ENCODE measurements at places on chromosomes 12 and 14. TPM values are rescaled to one million over a fixed set of nuclear protein-coding genes. Genes with fewer than 3 reads are reported as not detected.

Gene RASSF8
- 2.1 TPM for total RNA-seq

Gene SLC17A8
- total RNA-seq: not detected

Gene RPGRIP1
- total RNA-seq: not detected

- H3K4me1 ChIP-seq: no peaks in the 10 kb centered on the region
- H3K27ac ChIP-seq: no peak overlapping the region
- peaks cover 2% of the 10 kb centered on the region for H3K36me3 ChIP-seq
- no peak for DNase-seq
- no peaks in the 10 kb centered on the region for H3K27me3 ChIP-seq
Measured at GRCh38 chr12:37547611-37548010, 769.0 kb upstream of the ALG10B start.

DNA sequence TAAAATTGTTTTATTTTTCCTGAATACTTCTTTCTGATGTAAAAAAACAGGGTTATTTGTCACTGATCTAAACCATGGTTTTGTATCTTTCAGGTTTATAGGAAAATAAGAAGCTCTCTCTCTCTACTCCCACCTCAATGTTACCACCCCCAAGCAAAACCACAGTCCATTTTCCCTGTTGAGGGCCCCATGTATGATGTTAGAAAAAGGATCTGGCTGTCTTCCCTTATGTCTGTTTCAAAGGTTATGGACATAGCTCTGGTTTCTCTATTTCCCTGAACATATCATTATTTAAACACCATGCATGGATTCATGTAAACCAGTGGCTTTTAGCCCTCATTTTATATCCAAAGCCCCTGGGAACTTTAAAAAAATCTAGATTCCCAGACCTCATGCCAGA lies 649.0 kb upstream of the TBX3 start:
- H3K27ac ChIP-seq: no peak overlapping the region
- no peaks in the 10 kb centered on the region for H3K27me3 ChIP-seq
- DNase-seq: no peak
- no peak overlapping the region for H3K4me3 ChIP-seq
- H3K36me3 ChIP-seq: no peaks in the 10 kb centered on the region

DNA sequence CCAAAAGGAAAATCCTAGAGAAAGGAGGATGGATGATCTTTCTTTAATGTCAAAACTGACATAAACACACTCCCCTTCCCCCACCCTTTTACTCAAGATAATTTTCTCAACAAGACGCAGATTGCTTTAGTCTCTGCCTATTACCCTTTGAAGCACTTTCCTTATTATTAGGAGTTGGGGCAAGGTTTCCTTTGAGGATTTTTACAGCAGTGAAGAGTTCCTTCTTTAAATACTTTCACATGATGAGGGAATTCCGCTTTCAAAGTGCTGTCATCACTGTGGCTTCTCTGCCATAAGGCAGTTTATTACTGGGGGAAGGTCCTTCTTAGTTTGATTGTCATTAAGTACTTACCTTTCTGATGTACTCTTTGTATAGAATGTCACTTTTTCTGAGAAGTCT lies 172.1 kb downstream of the MSRB3 start:
- H3K36me3 ChIP-seq: no peaks in the 10 kb centered on the region
- H3K4me1 ChIP-seq: no peaks in the 10 kb centered on the region
- no peak overlapping the region for H3K4me3 ChIP-seq
- no peak overlapping the region for H3K27ac ChIP-seq
- no peak for DNase-seq
- H3K27me3 ChIP-seq: peaks cover 6% of the 10 kb centered on the region

- H3K27me3 ChIP-seq: no peaks in the 10 kb centered on the region
- H3K27ac ChIP-seq: no peak overlapping the region
- no peaks in the 10 kb centered on the region for H3K4me1 ChIP-seq
- DNase-seq: no peak
- H3K36me3 ChIP-seq: no peaks in the 10 kb centered on the region
- H3K4me3 ChIP-seq: no peak overlapping the region
Measured at GRCh38 chr14:78446807-78447206, 276.6 kb downstream of the NRXN3 start.

- H3K36me3 ChIP-seq: no peaks in the 10 kb centered on the region
- DNase-seq: no peak
- no peak overlapping the region for H3K4me3 ChIP-seq
- H3K4me1 ChIP-seq: no peaks in the 10 kb centered on the region
- no peaks in the 10 kb centered on the region for H3K27me3 ChIP-seq
- H3K27ac ChIP-seq: no peak overlapping the region
Measured at GRCh38 chr12:111937429-111937828, 75.5 kb downstream of the TMEM116 start.
